ENCODE measurements at places on chromosomes 1 and 21.

- peak; percentile 90 for DNase-seq
Measured at GRCh38 chr1:161198194-161198896, 509 bp downstream of the ADAMTS4 start.

- DNase-seq = no peak
Measured at GRCh38 chr1:35683012-35683411, 35.7 kb downstream of the C1orf216 start.

GRCh38 chr1:6474815-6475282 is 8.9 kb upstream of the TNFRSF25 start:
- no peak for DNase-seq

- no peak for DNase-seq
Measured at GRCh38 chr1:170929412-170929834, 5.9 kb upstream of the MROH9 start.

- no peak for DNase-seq
Measured at GRCh38 chr1:162404550-162405160, 7.3 kb downstream of the SH2D1B start.

- no peak for DNase-seq
Measured at GRCh38 chr1:235098547-235098946, 30.1 kb downstream of the TOMM20 start.

- DNase-seq = peak; percentile 78
Measured at GRCh38 chr1:233295237-233295974, at the start of gene PCNX2. TSS of gene PCNX2 (minus strand) at chr1:233295725. CDS start at chr1:233295478, 247 bp downstream.

GRCh38 chr21:43866659-43867331 is 1.8 kb downstream of the AGPAT3 start:
- DNase-seq = no peak

- no peak for DNase-seq
Measured at GRCh38 chr1:220119043-220119512, 25.1 kb downstream of the IARS2 start.

DNA sequence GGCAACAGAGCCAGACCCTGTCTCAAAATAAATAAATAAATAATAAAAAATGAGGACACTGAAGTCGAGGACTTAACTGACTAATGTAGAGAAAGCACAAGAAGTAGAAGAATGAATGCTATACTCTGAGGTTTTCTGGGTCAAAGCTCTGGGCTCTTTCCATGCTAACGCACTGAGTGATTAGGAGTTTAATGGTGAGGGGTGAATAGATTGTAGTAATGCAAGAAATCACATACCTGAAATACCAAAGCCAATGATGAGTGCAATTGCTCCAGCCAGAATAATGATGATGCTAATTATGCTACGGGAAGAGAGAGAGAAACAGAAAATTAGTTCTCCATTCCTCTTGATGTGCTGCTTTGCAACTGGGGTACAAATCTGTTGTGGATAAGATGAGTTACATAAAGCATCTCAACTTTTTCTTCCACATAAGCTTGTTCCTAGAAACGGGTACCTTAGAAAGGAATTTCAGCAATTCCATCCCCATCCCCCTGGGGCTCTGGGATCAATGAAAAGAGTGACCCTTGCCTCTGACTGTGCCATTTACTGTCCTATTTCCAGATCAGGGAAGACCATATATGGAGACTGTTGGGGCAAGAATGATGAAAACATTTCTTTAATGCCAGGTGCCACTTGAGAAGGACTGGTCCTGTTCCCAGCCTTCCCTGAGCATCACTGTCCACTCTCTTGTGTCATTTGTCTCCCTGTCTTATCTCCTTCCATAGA is 40.7 kb downstream of the VTCN1 start:
- DNase-seq = no peak

GRCh38 chr1:107669996-107670395 is 295.0 kb downstream of the VAV3 start:
- peak; percentile 45 for DNase-seq

DNA sequence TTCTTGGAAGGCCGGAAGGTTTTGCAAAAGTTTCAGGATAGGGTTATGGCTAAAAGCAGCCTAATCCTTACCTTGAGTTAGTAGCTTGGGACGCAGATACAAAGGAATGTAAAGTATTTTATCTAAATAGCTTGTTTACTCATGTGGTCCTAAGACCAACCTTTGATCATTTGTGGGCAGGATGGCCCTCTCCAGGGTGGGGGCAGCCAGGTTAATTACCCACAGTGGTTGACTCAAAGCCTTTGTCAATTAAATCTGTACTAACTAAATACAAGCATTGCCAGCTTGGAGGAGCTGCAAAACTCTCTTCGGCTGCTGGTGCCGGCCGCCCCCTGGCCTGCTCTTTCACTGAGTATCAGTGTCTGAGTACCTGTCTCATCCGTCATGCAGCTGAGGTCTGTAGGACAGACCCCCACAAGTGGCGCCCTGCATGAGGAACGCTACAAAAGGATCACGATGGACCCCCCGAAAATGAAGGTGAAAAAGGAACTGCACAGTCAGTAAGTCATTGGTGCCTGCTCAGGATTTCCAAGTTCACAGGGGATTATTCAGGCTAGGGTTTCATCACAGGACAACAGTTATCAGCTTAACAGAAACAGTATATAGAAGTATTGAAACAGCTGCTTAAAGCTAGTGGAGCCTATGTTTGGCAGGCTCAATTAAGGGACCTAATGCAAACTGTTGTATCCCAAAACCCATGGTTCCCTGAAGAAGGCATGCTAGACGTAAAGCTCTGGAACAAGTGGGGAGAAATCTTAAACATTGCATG is 212.5 kb upstream of the MAP1LC3C start:
- DNase-seq = no peak

DNA sequence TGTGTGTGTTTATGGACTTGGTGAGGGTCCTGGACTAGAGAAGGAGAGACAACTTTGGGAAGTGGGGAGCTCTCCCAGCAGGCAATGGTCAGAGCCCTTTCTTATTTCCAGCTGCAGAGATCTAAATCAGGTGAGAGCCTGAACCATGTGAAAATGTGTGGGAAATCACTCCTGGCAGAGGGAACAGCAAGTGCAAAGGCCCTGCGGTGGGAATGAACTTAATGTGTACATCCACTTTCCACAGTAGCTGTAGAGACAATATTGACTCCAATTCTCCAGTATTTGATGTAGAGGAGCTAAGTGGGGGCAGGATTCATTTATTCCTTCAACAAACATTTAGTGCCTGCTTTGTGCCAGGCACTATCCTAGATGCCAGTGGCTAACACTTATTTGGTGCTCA is 14.7 kb upstream of the POU3F1 start:
- no peak for DNase-seq

GRCh38 chr1:6599141-6599975 is 3.3 kb downstream of the KLHL21 start:
- DNase-seq = peak; percentile 70

- no peak for DNase-seq
Measured at GRCh38 chr1:27727126-27727525, 1.4 kb downstream of the FAM76A start.

Measured in right cardiac atrium (tissue), 5 donors.